ENCODE measurements at places on chromosomes 16 and 17. TPM values are rescaled to one million over a fixed set of nuclear protein-coding genes. Genes with fewer than 3 reads are reported as not detected.

Gene UNK
- 31.2 TPM for total RNA-seq

Gene CACNA1H
- 8.6 TPM for total RNA-seq

Gene MMP28
- total RNA-seq = 4.1 TPM

Gene IKZF3
- not detected for total RNA-seq

Gene ADAP2
- 2.5 TPM for total RNA-seq

Gene DNASE1L2
- 1.2 TPM for total RNA-seq

Gene KRT28
- not detected for total RNA-seq

Gene CCL4
- not detected for total RNA-seq

Gene KRT20
- 0.22 TPM for total RNA-seq

Gene SKAP1
- not detected for total RNA-seq

Gene SYCE1L
- 8.7 TPM for total RNA-seq

Gene MYCBPAP
- 0.57 TPM for total RNA-seq

Gene ITGAL
- total RNA-seq = 0.10 TPM

Gene CBFA2T3
- total RNA-seq = 0.23 TPM

Gene PYCARD
- total RNA-seq = 27.9 TPM

Gene UNKL
- 23.4 TPM for total RNA-seq

Gene LDHD
- 1.1 TPM for total RNA-seq

Gene HSD17B2
- total RNA-seq = 0.16 TPM

Gene GNAO1
- 0.51 TPM for total RNA-seq

Gene ZNF597
- 1.0 TPM for total RNA-seq

Gene ZNF385C
- 0.19 TPM for total RNA-seq

Gene TEDC2
- total RNA-seq = 23.5 TPM

Gene NTN1
- 0.42 TPM for total RNA-seq

Gene TBX21
- 0.10 TPM for total RNA-seq

Gene CMTM2
- total RNA-seq = not detected

Gene ARHGAP23
- 55.2 TPM for total RNA-seq

Gene WFIKKN1
- 0.17 TPM for total RNA-seq

Gene NXPH3
- total RNA-seq = 0.37 TPM

Gene CLEC18B
- 0.11 TPM for total RNA-seq

Gene SULT1A1
- 5.3 TPM for total RNA-seq

Gene HIGD1B
- not detected for total RNA-seq

Gene ACE
- 0.92 TPM for total RNA-seq

Gene DNAH9
- total RNA-seq = 0.05 TPM

Gene CCDC40
- 5.9 TPM for total RNA-seq

Gene ALOX15
- not detected for total RNA-seq

Gene DPEP2
- total RNA-seq = not detected

Gene SALL1
- total RNA-seq = 0.25 TPM

Gene KRTAP9-4
- total RNA-seq = not detected

Gene XPO6
- total RNA-seq = 100 TPM

Gene CARD14
- 0.15 TPM for total RNA-seq

Gene CENPV
- 173 TPM for total RNA-seq

Gene DNAJA2
- total RNA-seq = 79.3 TPM

Gene MRPL38
- 147 TPM for total RNA-seq

Gene ZFP3
- total RNA-seq = 0.71 TPM

Gene NPIPA5
- 0.75 TPM for total RNA-seq

Gene MYLK3
- not detected for total RNA-seq

Gene ANKS4B
- total RNA-seq = 0.09 TPM

Gene CRYBA1
- total RNA-seq = not detected

Gene SMIM22
- not detected for total RNA-seq

Gene TMC6
- 11.6 TPM for total RNA-seq

Gene ARSG
- total RNA-seq = 1.3 TPM
